ENCODE measurements at places on chromosomes 2 and 18. TPM values are rescaled to one million over a fixed set of nuclear protein-coding genes. Genes with fewer than 3 reads are reported as not detected.

Gene ARHGEF33
- 0.07 TPM for total RNA-seq

Gene CSRNP3
- total RNA-seq = 0.05 TPM

Gene AGXT
- not detected for total RNA-seq

Gene ICOS
- total RNA-seq = not detected

Gene APCDD1
- total RNA-seq = not detected

Gene PRSS56
- not detected for total RNA-seq

Gene DCDC2C
- total RNA-seq = 0.60 TPM

Measured in mammary microvascular endothelial cell (primary cell).